ENCODE measurements at places on chromosomes 5 and 9. TPM values are rescaled to one million over a fixed set of nuclear protein-coding genes. Genes with fewer than 3 reads are reported as not detected.

The EGFLAM gene
- 132 TPM for total RNA-seq

The PJA2 gene
- total RNA-seq = 80.0 TPM

The MPDZ gene
- total RNA-seq = 46.0 TPM

The RASEF gene
- total RNA-seq = 0.06 TPM

The SARDH gene
- 0.87 TPM for total RNA-seq

Measured in mesenteric fat pad (tissue), 1 donor.